ENCODE measurements at places on chromosomes 11 and 22.

DNA sequence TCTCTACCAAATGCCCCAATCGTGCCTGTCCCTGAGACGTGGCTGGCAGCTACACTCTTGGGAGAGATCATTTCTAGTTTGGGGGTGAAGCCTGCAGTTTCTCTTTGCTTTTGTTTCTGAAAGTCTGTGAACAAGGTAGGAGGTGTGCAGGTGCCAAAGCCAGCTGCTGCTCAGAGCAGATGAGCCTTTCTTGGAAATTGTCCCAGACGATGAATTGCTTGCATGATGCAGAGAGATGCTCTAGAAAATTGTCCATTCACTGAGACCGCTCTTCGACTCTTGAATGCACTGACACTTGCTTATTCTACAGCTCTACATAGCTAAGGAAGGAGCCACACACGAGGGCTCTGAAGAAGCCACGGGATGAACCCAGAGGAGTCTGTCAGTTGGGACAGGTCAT is 225.6 kb upstream of the E2F8 start:
- no peak overlapping the region for H3K27ac ChIP-seq
- H3K27me3 ChIP-seq = no peaks in the 10 kb centered on the region
- no peak overlapping the region for H3K4me3 ChIP-seq
- DNase-seq = no peak
- no peaks in the 10 kb centered on the region for H3K36me3 ChIP-seq

DNA sequence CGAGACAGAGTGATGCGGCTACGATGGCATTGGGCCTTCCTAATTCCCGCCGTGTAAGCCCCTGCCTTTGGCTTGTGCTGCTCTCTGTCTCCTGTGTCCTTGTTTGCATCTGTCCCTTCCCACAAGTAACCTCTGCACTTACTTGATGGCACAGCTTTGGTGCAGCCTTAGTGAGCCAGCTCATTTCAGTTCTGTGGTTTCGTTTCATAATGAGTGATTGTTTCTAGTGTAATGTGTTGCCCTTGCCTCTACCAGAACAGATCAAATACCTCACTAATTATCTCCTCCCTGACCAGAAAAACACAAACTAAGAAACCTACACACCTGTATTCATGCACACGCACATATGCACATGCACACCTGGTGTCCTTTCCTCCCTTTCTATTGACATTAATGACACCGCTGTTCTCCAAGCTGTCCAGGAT is 58.8 kb downstream of the GRK3 start:
- H3K27me3 ChIP-seq = peaks cover 3% of the 10 kb centered on the region
- no peaks in the 10 kb centered on the region for H3K4me1 ChIP-seq

DNA sequence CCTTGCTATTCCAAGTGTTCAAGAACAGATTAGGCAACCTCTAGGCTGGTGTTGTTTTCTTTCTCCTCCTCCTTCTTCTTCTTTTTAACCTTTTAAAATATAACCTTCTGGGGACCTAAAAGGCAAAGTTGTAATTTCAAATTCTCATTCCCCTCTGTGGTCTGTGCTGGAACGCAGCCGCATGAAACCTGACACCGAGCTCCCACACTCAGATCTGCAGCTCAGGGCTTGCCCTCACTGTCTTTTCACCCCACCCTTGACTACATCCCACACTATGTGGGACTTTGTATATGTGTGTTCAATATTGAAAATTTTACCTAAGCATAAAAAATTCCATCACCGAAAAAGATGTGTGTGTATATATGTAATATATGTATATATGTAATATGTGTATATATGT is 62.0 kb upstream of the ARHGAP42 start:
- H3K27ac ChIP-seq = no peak overlapping the region
- H3K36me3 ChIP-seq = no peaks in the 10 kb centered on the region
- H3K4me3 ChIP-seq = no peak overlapping the region

DNA sequence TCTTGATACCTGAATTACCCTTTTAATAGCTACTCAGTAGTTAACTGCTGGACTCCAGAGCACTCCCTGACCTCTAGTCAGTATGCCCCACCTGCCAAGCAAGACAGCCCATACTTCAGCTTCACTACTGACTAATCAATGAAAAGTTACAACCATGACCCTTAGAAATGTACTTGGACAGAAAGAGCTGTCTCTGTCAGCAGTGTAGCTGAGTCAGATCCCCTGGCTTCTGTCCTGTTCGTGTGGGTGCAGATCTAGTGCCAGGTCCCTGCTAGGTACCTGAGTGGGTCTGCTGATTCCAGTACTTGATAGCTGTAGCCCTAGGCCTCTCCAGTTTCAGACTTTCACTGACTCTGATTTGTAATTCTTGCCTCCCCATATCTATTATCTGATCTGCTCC is 265.8 kb upstream of the POU2AF2 start:
- DNase-seq = no peak
- H3K27ac ChIP-seq = no peak overlapping the region
- H3K27me3 ChIP-seq = no peaks in the 10 kb centered on the region
- no peaks in the 10 kb centered on the region for H3K36me3 ChIP-seq

DNA sequence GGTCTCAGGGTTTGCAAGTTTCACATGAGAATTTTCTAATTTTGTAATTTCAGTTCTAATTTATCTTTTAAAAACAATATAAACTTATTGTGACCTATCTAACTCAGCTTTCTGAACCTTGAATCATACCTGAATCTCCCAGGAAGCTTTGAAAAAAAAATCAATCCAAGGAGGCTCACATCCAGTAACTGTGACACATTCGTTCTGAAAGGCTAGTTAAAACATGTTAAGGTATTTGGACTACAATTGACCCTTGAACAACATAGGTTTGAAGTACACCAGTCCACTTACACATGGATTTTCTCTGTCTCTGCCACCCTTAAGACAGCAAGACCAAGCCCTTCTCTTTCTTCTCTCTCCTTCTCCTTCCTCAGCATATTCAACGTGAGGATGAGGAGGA is 40.0 kb downstream of the DDI1 start:
- no peak overlapping the region for H3K27ac ChIP-seq
- no peak overlapping the region for H3K4me3 ChIP-seq
- H3K4me1 ChIP-seq = no peaks in the 10 kb centered on the region
- no peaks in the 10 kb centered on the region for H3K36me3 ChIP-seq
- H3K27me3 ChIP-seq = no peaks in the 10 kb centered on the region
- DNase-seq = no peak

- DNase-seq = no peak
- no peaks in the 10 kb centered on the region for H3K4me1 ChIP-seq
- no peaks in the 10 kb centered on the region for H3K36me3 ChIP-seq
- no peak overlapping the region for H3K27ac ChIP-seq
- H3K27me3 ChIP-seq = no peaks in the 10 kb centered on the region
Measured at GRCh38 chr11:86596861-86597586, 75.4 kb downstream of the ME3 start.

GRCh38 chr22:36470162-36470993 is 11.1 kb downstream of the TXN2 start:
- H3K4me1 ChIP-seq = peaks cover 23% of the 10 kb centered on the region
- DNase-seq = peak; percentile 77
- no peaks in the 10 kb centered on the region for H3K27me3 ChIP-seq
- no peak overlapping the region for H3K27ac ChIP-seq
- H3K4me3 ChIP-seq = no peak overlapping the region
- peaks cover 23% of the 10 kb centered on the region for H3K36me3 ChIP-seq

DNA sequence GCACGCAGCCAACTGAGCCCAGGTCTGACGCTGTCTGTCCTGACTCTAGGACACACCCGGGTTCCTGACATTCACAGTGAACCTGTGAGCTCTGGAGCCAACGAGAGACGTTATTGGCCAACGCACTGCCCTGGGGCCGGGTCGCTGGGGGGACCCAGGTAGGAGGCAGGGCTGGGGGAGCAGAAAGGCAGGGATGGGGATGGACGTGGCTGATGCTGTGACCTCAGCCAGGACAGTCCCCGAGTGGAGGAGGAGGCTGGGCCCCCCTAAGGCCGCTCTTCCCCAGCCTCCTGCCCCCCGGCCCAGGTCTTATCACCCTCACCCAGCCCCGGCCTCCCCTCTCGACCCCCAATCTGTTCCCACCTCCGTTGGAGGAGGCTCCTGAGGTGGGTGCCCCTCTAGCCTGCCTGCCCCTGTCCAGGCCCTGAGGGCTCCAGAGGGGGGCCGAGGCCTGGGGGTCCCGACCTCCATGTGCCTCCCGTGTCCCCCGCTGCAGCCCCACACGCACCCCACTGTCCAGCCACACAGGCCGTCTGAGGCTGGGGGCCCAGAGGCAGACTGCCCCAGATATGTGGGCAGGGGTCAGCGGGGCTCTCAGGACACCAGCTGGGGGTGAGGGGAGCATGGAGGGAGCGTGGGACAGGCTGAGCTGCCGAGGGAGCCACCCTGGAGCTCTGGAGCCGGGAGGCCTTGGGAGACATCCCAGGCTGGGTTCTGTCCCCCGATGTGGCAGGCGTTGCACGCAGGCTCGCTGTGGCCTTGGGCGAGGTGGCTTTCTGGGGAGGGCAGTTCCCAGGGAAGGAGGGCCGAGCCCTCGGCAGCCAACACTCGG is 29.2 kb upstream of the MUC5AC start:
- no peak overlapping the region for H3K4me3 ChIP-seq
- no peaks in the 10 kb centered on the region for H3K4me1 ChIP-seq
- H3K27ac ChIP-seq = no peak overlapping the region
- DNase-seq = no peak
- no peaks in the 10 kb centered on the region for H3K27me3 ChIP-seq

All from T-cell (primary cell).